ENCODE measurements at places on chromosomes 4 and X. TPM values are rescaled to one million over a fixed set of nuclear protein-coding genes. Genes with fewer than 3 reads are reported as not detected.

PDGFRA gene
- 10.8 TPM for total RNA-seq

BGN gene
- 26.7 TPM for total RNA-seq

PF4V1 gene
- not detected for total RNA-seq

GRCh38 chr4:5365071-5366008 is 314.1 kb downstream of the STK32B start:
- no peaks in the 10 kb centered on the region for H3K36me3 ChIP-seq
- no peaks in the 10 kb centered on the region for H3K27me3 ChIP-seq
- H3K27ac ChIP-seq = peak overlapping the region; percentile 5
- no peak for DNase-seq
- no peak overlapping the region for H3K4me3 ChIP-seq

DNA sequence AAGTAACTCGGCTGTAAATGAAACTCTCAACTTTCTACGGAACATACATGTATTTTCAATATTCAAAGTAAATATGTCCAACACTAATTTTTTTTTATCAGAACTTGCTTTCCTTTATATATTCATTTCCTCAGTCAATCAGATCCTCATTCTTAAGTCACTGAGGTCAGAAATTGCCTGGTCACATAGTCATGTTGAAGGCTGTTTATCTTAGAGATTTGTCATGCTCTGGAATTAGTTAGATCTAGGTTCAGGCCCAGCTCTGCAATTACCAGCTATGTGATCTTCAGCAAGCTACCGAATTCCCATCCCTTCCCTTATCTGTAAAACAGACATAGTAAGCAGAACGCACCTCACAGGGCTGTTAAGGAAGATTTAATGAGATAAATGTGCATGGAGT is 228.8 kb downstream of the SPCS3 start:
- H3K4me1 ChIP-seq = no peaks in the 10 kb centered on the region
- no peaks in the 10 kb centered on the region for H3K27me3 ChIP-seq

ABCE1 gene
- total RNA-seq = 97.1 TPM

- H3K4me3 ChIP-seq = no peak overlapping the region
- H3K4me1 ChIP-seq = no peaks in the 10 kb centered on the region
- H3K27ac ChIP-seq = peak overlapping the region; percentile 5
Measured at GRCh38 chr4:184548648-184549341, 74.4 kb upstream of the IRF2 start.

GAGE12D gene
- total RNA-seq = not detected

DNA sequence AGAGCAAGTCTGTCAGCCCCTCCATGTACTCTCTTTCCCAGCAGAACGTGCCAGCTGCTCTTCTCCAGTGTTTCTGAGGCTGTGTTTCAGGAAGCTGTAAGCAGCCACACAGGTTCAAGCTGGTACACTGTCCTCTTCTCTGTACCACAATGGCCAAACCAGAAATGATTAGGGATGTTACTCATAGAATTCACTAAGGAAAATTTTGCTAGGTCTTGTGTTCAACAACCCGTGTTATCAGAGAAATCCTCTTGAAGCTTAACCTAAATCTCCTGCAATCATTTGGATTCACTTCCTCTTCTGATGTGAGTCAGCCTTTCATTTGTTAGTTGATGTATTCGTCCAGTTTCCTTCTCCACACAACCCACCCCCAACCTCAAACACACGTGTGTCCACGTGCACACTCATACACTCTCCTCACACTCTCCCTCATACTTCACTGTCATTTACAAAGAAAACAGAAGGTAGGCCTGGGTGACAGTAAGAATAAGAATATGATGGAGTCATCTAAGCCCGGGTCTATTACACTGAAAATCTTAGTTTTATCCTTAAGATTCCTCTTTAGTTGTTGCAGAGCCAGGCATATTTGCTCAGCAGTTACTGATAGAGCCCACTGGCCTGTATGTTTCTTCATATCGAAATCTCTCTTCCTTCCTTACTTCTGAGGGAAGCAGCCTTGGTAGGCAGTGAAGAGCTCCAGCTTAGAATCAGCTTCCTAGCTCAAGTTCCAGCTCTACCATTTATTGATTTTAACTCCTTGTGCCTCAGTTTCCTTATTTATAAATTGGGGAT is 63.4 kb downstream of the DCUN1D4 start:
- no peak overlapping the region for H3K4me3 ChIP-seq
- no peak for DNase-seq
- no peaks in the 10 kb centered on the region for H3K36me3 ChIP-seq
- no peaks in the 10 kb centered on the region for H3K27me3 ChIP-seq

GRCh38 chr4:128241425-128241913 is 46.1 kb downstream of the PGRMC2 start:
- H3K27ac ChIP-seq = no peak overlapping the region
- no peaks in the 10 kb centered on the region for H3K36me3 ChIP-seq
- no peaks in the 10 kb centered on the region for H3K4me1 ChIP-seq
- no peak overlapping the region for H3K4me3 ChIP-seq
- H3K27me3 ChIP-seq = no peaks in the 10 kb centered on the region
